ENCODE measurements at places on chromosomes 2 and 18.

GRCh38 chr2:24651643-24652003 is 141.6 kb downstream of the PTRHD1 start:
- no peak for DNase-seq

GRCh38 chr18:70420146-70420898 is 131.5 kb downstream of the SOCS6 start:
- peak; percentile 99 for DNase-seq

DNA sequence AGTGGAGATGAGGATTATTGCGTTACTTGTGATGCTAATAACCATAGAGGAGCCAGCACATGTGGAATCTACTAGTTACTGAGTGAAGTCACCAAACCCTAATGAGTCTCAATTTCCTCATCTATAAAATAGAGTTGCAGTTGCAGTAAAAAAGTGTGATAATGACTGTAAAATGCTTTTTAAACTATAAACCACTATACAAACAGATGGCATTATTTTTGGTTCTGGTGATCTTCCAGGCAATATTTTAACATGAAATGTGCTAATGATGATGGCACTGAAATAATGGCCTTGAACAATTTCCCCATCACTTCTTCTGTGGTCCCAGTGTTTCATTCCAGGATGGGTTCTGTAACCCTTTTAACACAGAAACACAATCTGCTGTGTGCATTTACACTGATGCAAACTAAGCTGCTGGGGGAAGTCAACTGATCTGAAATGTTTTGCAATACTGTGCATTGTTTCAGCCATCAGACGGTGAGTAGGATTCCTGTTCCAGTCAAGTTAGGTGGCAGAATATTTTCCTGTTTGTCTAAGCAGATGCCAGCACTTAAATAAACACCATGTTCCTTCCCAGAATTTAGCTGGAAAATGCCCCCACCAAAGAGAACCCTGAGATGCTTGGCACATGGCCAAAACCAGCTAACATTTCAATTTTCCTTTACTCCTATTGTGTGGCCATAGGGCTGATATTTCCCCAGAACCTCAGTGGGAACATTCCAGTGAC is 52.6 kb downstream of the TACR1 start:
- DNase-seq = peak; percentile 10

- DNase-seq = no peak
These were observed 354.8 kb downstream of the MEIS1 start for GRCh38 chr2:66789741-66790140.

DNA sequence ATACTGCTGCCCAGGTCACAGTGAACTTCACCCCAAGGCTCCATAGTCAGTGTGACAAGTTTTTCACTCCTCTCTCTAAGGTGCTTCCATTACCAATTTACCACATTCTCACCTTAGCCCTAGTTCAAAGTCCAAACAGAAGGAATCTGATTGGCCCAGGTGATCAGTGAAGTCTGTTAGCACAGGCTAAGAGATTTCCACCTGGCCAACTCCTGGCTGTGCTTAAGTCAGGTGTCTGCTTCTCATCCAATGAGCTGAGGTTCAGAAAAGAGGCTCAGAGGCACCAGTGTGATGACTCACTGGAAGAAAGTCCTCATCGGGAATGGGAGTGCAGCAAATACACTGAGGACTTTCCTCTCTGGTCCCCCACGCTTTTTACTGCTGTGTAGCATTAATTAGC is 164.4 kb upstream of the MGAT5 start:
- DNase-seq = no peak

- DNase-seq = no peak
These were observed 525.4 kb upstream of the VWC2L start for GRCh38 chr2:213885485-213885884.

GRCh38 chr2:128442053-128442751 is 123.5 kb upstream of the HS6ST1 start:
- peak; percentile 93 for DNase-seq

- DNase-seq = no peak
These were observed 33.1 kb downstream of the KLHL29 start for GRCh38 chr2:23418056-23418455.

DNA sequence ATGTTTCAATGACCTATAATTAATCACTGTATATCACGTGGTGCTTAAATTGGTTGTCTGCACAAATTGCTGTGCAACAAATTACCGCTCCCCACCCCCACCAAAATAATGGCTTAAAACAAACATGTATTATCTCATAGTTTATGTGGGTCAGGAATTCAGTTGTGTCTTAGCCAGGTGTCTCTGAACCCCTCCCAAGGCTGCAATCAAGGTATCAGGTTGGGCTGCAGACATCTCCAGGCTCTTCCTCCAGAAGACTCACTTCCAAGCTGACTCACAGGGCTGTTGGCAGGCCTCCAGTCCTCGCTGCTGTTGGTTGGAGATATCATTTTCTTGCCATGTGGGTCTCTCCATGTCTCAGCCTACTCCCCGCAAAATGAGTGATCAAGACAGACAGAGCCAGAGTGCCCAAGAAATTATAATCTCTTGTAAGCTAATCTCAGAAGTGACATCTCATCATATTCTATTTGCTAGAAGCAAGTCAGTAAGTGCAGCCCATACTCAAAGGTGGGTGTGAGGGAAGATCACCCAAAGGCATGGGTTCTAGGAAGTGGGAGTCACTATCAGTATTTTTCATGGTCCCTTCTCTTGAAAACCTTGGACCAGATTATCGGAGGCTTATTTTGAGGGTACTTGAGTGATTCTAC is 38.4 kb downstream of the SPC25 start:
- DNase-seq = peak; percentile 47

- DNase-seq = no peak
These were observed 1027.2 kb upstream of the ACVR2A start for GRCh38 chr2:146817613-146818012.

DNA sequence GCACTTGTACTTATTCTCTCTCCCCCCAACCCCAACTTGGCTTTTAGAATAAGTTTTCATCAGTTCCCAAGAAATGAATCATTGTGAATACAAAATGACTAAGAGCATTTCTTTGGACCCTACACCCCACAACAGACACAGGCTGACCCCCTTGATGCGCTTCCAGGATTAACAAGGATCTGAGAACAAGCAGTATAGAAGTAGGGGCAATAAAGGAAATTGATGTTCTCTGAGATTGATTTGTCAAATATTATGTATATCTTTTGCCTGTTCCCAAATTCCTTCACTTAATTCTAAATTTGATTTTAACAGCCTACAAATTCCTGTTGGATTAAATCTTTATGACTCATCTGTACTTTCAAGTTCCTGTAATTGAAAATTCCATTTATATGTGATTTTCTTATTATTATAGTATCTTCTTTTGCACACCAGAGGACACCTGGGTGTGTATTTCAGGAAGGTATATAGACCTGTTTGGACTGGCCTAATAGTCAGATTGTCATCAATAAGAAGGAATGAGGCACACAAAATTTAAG is 10.2 kb upstream of the PTPN4 start:
- DNase-seq = no peak

GRCh38 chr2:228649447-228649846 is 468.0 kb upstream of the SPHKAP start:
- DNase-seq = no peak

GRCh38 chr2:128300151-128301020 is 18.3 kb downstream of the HS6ST1 start:
- no peak for DNase-seq

DNA sequence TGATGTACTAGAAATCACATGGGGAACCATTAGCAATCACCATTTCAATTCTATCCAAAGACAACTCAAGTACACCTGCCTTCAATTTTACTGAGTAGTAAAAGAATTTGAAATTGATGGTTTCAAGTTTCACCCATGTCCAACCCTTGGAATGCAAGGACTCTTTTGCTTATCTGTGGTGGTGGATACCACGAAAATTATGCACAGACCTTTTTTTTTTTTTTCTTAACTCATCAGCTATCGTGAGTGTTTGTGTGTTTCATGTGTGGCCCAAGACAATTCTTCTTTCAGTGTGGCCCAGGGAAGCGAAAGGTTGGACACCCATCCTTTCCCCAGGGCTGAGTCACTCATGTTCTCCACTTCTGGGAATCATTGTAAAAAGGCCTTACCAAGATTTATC is 23.1 kb downstream of the ID2 start:
- no peak for DNase-seq

GRCh38 chr2:216034065-216034464 is 20.7 kb upstream of the MREG start:
- peak; percentile 75 for DNase-seq

DNA sequence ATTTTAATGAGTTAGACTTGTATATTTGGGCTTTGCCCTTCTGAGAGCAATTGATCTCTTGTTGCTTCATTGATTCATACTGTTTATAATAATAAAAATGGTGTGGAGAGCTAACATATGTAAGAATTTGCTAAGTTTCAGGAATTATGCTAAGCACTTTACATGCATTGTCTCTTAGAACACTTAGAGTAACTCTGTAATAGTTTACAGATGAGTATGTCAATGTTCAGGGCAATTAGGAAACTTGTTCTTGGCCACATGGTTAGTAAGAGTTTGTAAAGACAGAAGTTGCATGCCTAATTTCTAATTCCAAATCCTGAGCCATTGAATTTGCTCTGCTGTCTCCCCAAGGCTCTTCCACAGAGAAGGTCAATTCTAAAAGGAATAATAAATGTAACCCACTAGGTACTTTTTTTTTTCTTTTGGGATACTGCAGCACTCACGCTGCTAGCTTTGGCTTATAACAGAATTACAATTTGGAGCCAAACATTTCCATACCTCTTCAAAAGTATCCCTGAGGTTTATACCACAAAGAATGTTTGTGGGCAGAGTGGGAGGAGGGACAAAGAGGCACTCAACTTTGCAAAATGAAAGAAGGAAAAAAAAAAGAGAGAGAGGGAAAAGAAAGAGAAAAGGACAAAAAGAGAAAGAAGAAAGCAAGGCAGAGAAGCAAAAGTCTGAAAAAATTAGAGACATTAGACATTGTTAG is 232.4 kb downstream of the CALCRL start:
- DNase-seq = peak; percentile 11

- no peak for DNase-seq
These were observed 60.4 kb downstream of the MAP3K20 start for GRCh38 chr2:173136067-173136466.

DNA sequence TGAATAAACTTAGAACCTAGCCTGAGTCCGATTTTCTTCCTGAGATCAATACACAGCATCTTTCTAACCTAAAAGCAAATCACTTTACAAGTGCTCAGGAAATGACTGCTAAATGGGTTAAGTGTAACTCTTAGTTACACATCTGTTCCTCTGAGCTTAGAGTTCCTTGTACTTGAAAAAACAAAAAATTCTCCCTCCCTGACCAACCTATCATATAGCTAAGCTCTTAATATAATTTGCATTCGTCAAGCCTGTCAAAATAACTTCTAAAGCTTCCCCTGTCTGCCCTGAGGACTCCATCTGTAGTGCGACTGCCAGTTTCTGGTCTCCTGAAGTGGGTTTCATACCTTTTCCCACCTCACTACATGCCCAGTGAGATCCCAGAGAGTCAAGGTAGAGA is 190.4 kb downstream of the NCK2 start:
- no peak for DNase-seq

GRCh38 chr18:9290156-9290555 is 44.4 kb upstream of the TWSG1 start:
- DNase-seq = peak; percentile 81

GRCh38 chr2:75379476-75380210 is 180.3 kb upstream of the TACR1 start:
- no peak for DNase-seq

GRCh38 chr2:112818094-112818902 is 18.3 kb downstream of the IL1B start:
- DNase-seq = peak; percentile 38

DNA sequence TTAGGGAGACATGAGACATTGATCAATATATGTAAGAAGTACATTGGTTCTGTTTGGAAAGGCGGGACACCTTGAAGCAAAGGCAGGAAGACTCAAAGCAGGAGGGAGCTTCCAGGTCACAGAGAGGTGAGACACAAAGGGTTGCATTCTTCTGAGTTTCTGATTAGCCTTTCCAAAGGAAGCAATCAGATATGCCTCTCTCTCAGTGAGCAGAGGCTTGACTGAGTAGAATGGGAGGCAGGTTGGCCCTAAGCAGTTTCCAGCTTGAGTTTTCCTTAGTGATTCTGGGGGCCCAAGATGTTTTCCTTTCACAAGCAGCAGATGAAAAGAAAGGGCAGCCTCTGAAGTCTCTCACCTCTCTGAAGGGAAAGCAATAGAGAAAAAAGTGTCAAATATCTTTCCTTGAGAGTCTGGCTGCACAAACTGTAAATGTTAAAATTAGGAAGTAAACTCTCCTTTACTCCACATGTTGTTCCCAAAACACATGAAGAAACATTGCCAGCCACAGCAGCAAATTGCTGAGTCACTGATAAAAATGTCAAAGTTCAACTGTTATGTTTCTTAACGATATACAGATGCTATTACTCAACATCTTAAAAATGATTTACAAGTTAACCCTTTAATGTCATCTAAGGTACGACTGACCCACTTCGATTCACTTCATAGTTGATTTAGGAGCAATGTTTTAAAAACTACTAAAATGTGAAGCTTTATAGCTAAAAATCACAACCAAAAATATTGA is 40.3 kb downstream of the CYB5A start:
- peak; percentile 97 for DNase-seq

- DNase-seq = peak; percentile 53
These were observed 1.6 kb downstream of the NCOA1 start for GRCh38 chr2:24492421-24493279.

- DNase-seq = peak; percentile 24
These were observed 47.2 kb upstream of the GPR17 start for GRCh38 chr2:127598711-127599110.

DNA sequence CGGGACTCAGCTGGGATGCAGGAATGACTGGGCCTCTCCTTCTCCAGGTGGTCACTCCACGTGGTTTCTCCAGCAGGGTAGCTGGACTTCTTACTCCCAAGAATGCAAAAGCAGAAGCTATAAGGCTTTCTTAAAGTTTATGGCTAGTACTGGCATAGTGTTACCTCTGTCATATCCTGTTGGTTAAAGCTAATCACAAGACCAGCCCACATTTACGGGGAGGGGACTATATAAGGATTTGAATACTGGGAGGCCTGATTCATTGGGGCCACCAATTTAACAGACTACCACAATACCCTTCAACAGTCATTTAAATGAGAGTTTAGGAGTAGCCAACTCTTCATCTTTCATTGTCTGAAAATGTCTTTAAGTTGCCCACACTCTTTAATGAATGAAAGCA is 94.4 kb upstream of the TSPYL6 start:
- no peak for DNase-seq
